ENCODE measurements at places on chromosomes 16 and 17.

- DNase-seq: no peak
Measured at GRCh38 chr17:4334332-4334731, 32.1 kb downstream of the UBE2G1 start.

DNA sequence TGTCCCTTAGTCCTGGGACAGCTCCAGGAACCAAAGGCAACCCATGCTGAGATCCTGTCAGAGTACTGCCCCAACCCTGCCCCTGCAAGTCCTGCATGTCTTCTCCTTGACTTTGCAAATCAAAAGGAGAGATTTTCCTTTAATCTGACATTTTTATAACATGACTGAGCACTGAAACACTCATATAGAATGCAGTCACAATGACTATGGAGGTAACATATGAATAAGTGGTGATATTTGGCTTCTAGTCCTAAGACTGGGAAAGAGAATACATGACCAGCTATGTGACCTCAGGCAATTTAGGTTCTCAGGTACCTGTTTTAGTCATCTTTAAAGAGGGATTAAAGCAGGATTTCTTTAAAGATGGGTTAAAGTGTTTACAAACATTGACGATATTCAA lies 941.6 kb upstream of the CDH8 start:
- no peak for DNase-seq

DNA sequence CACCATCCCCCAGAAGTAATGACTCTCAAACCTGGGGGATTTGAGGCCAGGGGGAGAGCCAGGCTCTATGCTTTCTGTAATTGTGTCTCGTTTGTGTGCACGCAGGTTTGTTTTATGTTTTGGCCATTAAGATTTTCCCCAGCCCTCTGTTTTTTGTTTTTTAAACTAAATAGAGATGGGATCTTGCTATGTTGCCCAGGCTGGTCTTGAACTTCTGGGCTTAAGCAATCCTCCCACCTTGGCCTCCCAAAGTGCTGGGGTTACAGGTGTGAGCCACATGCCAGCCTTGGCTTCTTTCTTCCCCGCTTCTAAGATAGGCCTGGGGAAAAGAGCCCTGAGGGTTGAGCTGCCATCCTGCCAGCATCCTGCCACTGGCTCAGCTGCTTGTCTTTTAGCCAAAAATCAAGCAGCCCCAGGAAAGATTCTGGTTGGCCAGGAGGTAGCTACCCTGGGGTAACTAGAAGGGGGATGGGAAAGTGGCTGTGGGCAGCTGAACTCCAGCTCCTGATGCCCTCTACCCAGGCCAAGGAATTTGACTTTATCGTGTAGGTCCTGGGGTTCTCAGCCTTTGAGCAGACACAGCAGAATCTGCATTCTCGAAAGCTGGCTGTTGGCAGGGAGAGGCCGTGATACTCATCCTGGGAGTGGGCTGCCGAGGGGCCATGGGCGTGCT lies 18.4 kb downstream of the KDM8 start:
- DNase-seq: no peak

DNA sequence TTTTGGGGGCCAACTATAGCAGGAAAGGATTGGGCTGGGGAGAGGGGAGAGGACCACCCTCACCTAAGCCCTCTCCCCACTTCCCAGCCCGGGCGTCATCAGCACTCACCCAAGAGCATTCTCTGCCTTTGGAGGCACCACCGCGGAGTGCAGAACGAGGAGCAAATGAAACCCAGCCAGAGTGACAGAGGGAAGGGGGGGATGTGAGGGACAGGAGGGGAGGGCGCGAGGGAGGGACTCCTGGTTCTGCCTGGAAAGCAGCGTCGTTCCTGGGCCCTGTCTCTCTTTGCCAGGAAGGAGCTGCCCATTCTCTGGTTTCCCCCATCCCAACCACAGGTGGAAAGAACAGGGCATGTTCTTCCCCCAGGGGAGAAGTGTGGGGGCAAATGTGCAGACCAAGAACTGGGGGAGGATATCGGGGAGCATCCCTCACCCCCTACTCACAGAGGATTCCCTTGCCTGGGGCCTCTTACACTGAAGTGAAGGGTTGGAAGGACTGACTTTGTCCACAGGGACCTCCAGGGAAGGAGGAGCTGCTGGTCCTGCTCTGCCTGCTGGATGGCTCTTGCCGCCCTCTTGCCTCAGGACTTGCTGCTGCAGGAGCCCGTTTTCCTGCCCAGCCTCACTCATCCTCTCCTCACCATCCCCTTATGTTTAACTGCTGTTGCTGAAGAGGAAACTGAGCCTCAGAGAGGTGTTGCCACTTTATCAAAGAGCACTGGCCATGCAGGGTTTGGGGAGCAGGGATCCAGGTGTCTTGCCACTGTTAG lies 3.5 kb upstream of the C17orf113 start:
- DNase-seq: no peak

- DNase-seq: no peak
Measured at GRCh38 chr16:4375717-4376116, 4.1 kb downstream of the VASN start.

GRCh38 chr17:39600997-39601597 lies 6.6 kb downstream of the NEUROD2 start:
- DNase-seq: no peak

GRCh38 chr17:75827308-75828075 lies 16.7 kb downstream of the UNC13D start:
- peak; percentile 48 for DNase-seq

DNA sequence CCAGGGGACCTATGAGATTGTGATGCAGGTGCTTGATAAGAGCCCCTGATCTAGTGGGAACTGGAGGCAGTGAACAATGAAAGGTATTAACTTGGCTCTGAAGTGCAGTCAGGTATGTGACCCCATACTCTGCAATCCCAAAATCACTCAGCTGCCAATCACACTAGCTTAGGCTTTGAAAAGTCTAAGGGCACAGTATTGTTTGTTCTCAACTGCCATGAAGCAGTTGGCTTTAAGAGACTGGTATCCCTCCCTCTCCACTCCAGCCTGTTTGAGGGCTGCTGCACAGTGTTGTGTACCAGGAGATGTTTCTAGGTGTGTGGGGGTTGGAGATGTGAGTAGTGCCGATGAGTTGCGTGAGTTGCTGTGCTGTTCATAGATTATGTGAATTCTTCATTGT lies 2.4 kb downstream of the YPEL2 start:
- DNase-seq: no peak

DNA sequence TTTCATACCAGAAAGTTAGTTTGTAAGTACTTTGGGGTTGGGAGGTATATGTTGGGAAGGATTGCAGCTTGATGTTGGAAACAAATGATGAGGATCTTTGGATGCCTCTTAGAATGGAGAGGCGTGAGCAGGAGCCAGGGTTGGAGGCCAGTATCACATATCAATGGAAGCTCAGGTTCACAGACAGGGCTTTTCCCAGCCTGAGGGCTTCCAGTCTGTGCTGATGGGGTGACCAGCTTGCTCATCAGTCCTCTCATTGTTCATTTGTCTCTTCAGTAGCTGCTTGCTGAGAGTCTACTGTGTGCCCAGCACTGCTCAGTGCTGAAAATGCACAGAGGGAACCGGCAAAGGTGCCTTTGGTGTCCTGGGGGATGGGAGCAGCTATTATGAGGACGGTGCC lies 5.8 kb downstream of the DNAAF1 start:
- no peak for DNase-seq

GRCh38 chr17:58254803-58255202 lies 16.4 kb downstream of the LPO start:
- no peak for DNase-seq

GRCh38 chr17:39738568-39738901 lies 797 bp downstream of the GRB7 start:
- peak; percentile 64 for DNase-seq

DNA sequence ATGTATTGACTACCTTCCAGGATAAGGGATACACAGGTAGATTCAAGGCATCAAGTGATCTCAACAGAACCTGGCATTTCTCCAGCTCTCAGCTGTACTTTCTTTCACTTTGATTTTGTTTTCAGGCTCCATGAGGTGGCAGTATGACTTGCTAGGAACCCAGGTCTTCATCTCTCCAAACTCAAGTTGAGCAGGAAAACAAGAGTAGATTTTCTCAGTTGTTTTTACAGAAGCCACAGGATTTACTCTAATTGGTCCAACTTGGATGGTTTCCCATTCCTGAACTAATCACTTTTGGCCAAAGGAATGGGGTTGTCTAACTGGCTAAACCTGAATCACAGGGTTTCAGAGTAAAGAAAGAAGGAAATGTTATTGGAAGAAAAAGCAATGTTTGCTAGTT lies 146.6 kb downstream of the TRIM37 start:
- DNase-seq: no peak

GRCh38 chr16:84458606-84459532 lies 45.6 kb downstream of the MEAK7 start:
- no peak for DNase-seq

- no peak for DNase-seq
Measured at GRCh38 chr16:81936209-81937000, 74.9 kb downstream of the SDR42E1 start.

DNA sequence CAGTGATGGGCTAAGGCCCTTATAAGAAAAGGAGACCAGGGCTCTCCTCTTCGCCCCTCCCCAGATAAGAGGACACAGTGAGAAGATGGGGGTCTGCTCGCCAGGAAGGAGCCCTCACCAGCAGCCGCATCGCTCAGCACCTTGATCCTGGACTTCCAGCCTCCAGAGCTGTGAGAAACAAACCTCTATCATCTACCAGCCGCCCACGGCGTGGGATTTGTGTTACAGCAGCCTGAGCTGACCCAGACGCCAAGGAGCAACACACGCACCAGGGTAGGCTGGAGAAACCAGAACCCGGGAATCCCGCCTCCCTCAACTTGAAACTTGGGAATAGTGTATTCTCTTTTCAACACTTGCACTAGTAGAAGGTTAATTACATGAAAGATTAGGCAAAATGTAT lies 4.2 kb upstream of the ZG16B start:
- DNase-seq: no peak
